ENCODE measurements at places on chromosomes 3 and 15.

- DNase-seq: no peak
These were observed 44.8 kb downstream of the PDE8A start for GRCh38 chr15:85026304-85027032.

- no peak for DNase-seq
These were observed 28.9 kb upstream of the BHLHE40 start for GRCh38 chr3:4950351-4950784.

- DNase-seq: peak; percentile 97
These were observed 123.4 kb upstream of the MEF2A start for GRCh38 chr15:99442252-99442897.

DNA sequence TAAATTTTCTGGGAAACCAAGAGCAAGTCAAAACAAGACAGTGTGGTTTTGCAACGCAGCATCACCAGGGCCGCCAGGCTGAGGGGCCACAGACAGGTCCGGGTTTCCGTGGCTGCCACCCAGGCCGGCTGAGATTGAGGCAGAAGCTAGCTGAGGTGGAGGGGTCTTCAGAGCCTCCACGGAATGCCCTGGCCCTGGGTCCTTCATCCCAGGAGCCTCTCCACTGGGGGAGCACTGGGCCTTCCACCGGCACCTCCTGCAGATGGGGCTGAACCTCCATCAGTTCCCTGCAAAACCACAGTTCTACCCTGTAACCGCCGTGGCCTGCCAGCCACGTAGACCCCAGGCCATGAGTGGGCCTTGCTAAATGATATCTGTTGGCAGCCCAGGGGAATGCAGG lies 152.7 kb downstream of the CHSY1 start:
- DNase-seq: no peak

DNA sequence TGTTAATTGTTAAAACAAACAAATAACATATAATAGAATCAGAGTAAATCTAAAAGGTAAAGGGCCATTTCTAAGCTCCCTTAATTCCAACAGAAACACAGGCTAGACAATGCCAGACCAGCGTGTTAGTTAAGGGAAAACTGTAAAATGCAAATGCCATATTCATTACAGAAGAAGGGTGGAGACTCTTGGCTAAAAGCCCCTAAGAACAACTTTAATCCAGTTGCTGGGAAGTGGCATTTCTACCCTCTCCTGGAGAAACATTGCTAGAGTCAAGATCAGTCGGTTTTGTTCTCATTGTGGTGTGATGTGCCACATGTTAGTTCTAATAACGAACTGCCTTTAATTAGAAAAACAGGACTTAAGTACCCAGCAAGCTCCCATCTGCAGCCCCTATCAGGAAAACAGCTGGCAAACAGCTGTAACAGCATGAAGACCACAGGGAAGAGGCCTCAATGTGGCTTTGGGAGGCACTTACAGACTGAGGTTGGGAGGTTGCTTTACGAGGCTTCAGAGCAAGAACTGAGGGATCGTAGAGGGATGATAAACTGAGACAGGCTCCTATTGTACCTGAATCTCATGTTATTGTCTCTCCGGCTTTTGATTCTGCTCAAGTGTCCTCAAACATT lies 1134.8 kb downstream of the ROBO1 start:
- DNase-seq: peak; percentile 20

GRCh38 chr15:61888074-61888780 lies 172.0 kb downstream of the VPS13C start:
- DNase-seq: peak; percentile 14

- DNase-seq: no peak
These were observed 56.1 kb upstream of the GALNT15 start for GRCh38 chr3:16118396-16118795.

DNA sequence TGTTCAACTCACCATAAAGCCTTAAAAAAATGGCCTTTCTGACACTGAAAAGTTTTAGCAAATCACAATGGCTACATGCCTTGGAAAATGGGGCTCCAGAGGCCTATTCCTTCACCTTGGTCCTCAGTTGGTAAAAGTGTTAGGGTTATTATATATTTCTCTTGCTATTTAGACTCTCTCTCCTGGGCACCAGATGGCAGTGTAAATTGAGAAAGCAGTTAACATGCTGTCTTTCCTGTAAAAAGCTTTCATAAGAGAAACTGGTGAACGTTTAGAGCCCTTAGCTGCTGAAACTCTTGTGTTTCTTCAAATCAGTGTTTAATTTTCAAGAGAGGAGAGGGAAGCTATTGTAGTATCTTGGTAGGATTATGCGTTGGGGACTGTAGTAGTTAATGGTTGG lies 89.9 kb downstream of the LRTM1 start:
- peak; percentile 63 for DNase-seq

GRCh38 chr3:43997788-43998369 lies 243.8 kb upstream of the TOPAZ1 start:
- peak; percentile 63 for DNase-seq

DNA sequence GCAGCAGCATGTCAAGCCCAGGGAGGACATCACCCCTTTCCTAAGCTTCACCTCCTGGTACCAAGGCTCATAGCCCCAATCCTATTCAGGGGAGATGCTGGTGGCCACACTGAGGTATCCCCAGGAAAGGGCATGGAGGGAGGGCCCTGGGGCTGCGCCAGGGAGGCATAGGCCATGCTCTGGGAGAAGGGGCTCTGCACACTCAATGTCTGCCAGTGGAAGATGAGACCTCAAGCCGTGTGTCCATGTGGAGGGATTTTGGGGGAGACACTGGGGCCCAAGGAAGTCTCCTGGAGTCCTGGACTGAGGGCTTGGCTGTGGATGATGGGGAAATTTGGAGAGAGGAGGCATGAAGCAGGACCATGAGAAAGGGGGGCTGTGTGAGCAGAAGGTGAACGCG lies 21.2 kb upstream of the PRR23E start:
- DNase-seq: no peak

DNA sequence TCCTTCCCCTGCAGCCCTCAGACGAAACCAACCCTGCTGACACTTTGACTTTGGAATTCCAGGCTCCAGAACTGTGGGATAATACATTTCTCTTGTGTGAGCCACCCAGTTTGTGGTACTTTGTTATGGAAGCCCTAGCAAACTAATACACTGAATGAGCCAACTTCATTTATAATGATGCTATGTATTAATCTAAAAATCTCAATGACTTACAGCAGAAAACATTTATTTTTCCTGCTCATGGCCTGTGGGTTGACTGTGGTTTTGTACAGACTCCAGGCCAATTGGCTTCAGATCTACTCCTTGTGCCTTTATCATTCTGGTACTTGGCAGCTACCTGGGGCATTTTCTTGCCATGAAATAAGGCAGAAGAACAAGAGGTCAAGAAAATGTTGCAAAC lies 152.4 kb downstream of the EBLN2 start:
- no peak for DNase-seq

- DNase-seq: no peak
These were observed 174.0 kb upstream of the WNT5A start for GRCh38 chr3:55661141-55661540.

- DNase-seq: no peak
These were observed 181.1 kb downstream of the APBA2 start for GRCh38 chr15:29066838-29067237.

DNA sequence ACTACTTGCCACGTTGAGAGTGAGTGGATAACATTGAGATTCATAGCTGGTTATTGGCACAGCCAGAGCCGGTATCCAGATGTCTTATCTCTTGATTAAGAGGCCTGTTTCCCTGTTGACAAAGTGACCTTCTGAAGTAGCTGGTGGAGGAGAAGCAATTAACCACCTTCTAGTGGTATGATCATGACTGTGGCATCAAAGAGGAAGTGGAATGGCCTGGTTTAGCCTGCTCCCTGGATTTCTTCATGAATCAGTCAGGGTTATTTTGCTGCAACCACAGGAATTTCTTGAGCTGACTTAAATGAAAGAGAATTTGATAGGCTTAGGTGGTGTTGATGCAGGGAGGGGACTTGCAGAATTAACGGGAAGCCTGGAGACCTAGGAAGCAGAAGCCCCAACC lies 398.3 kb downstream of the MFSD1 start:
- peak; percentile 87 for DNase-seq

DNA sequence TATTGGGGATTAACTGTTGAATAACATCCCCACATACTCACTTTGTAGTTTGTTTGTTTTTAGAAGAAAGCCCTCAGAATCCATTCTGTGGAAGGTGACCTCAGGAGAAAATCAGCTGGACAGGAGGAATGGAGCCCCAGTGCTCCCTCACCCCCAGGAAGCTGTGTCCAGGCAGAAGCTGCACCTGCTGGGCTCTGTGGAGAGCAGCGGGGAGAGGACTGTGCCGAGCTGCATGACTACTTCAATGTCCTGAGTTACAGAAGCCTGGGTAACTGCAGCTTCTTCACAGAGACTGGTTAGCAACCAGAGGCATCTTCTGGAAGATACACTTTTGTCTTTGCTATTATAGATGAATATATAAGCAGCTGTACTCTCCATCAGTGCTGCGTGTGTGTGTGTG lies 14.0 kb downstream of the TIGIT start:
- DNase-seq: no peak

GRCh38 chr15:90924375-90924774 lies 8.0 kb downstream of the HDDC3 start:
- DNase-seq: no peak

- DNase-seq: no peak
These were observed 117.1 kb upstream of the GOLIM4 start for GRCh38 chr3:168212664-168213285.

DNA sequence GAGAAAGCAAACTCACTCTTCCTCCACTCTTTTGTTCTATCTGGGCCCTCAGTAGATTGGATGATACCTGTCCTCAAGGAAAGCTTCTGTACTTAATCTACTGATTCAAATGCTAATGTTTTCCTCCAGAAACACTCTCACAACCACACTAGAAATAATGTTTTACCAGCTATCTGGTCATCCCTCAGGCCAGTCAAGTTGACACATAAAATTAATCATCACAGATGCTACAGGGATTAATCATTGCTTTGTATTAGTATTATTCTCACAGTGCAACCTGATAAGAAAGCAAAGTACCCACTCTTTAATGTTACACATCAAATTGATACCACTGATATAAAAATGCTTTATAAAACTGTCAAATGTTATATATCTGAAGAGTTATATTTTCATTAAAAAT lies 52.9 kb upstream of the ARL6 start:
- no peak for DNase-seq

- no peak for DNase-seq
These were observed 278 bp upstream of the PDIA5 start for GRCh38 chr3:123066599-123066895.

GRCh38 chr3:54176106-54176505 lies 53.8 kb downstream of the CACNA2D3 start:
- no peak for DNase-seq

DNA sequence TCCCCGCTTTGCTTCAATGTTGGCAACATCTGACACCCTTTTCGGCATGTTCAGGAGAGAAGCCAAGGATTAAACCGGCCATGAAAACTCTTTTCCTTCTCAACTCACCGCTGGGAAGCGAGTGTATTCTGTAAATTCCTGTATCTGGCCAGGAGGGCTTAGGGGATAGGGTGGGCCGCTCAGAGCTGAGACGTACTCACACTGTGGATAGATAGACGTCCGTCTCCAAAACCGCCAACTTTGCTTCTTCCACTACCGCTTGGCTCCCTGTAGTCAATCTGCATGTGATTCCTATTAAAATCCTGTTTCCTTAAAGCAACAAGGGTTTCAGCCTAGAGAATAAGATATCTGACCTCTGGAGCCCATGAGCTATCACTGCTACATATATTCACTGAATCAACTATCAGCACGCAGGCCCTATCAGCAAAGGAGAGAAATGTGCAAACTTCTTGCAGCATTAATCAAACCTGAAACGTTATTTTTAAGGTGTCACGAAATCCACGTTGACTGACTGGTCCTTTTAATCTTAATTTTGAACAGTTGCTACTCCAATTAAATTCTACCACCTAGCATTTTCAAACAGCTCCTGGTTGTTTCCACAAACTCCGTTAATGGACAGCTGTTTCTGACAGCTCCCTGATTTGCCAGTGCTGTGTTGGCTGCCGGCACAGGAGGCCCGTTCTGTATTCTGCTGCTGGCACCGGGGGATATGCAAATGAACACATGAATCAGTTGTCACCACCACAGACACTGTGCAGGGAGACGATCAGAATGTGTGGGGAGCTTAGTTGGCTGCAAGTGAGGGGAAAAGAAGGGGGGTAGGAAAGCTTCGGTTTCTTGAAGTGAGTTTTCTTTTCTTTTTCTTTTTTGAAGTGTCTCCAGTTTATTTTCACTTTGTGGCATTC lies 438.9 kb upstream of the ARRDC4 start:
- DNase-seq: peak; percentile 6

- peak; percentile 48 for DNase-seq
These were observed 40.2 kb downstream of the CMTM8 start for GRCh38 chr3:32278714-32279113.

GRCh38 chr15:89475661-89476060 lies 20.7 kb downstream of the RHCG start:
- DNase-seq: no peak

DNA sequence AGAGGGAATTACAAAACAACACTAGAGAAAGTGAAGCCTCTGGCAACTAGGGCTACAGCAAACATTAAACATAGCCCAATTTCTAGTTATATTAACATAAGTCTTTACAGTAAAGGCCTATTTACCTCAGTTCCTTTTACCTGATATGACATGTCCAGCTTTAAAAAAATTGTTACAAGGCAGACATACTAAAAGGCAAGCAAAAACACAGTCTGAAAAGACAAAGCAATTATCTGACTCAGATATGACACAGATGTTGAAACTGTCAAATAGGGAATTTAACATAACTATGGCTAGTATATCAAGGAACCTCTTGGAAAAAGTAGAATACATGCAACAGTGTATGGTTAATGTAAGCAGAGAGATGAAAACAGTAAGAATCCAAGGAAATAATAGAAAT lies 238.6 kb downstream of the RAP2B start:
- DNase-seq: no peak

DNA sequence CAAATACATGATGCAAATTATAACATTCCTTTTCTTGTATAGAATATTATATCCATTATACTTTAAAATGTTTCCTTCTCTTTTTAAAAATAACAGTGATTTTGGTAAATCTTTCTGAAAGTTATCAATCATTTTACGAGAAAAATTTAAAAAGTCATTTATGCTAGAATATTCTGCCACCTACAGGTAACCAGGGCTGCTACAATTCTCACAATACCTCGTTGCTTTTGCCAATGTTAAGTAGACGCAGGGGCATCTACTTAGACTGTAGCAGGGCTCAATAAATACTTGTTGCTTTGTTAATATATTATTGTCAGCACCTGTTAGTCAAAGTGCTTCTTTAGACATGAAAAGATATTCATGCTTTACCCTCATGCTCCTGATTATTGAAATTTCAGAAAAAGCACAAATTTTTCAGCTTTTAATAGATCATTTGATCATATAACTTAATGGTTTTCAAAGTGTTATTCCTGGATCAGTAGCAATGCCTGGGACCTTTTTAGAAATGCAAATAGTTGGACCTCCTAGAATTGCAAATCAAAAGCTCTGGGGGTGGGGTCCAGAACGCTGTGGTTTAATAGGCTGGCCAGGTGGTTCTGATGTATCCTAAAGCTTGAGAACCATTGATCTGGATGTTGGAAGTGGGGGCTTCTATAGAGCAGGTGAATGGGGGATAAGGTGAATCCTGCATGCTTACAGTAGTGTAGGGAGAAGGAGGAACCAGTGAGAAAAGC lies 223.6 kb upstream of the PDZRN3 start:
- DNase-seq: no peak

- DNase-seq: no peak
These were observed 399.1 kb upstream of the DPH6 start for GRCh38 chr15:35944945-35945585.

Data from foreskin fibroblast (primary cell).